Stimulated activated CD4-positive, alpha-beta T cell treated with anti-CD3 and anti-CD28 coated beads, Interleukin-2, amount 100 ng/mL, for 24 hours (primary cell): ENCODE measurements at places on chromosomes 11 and 22.
A peak's percentile ranks its signal among the peaks of the same experiment; 100 is the strongest.

DNA sequence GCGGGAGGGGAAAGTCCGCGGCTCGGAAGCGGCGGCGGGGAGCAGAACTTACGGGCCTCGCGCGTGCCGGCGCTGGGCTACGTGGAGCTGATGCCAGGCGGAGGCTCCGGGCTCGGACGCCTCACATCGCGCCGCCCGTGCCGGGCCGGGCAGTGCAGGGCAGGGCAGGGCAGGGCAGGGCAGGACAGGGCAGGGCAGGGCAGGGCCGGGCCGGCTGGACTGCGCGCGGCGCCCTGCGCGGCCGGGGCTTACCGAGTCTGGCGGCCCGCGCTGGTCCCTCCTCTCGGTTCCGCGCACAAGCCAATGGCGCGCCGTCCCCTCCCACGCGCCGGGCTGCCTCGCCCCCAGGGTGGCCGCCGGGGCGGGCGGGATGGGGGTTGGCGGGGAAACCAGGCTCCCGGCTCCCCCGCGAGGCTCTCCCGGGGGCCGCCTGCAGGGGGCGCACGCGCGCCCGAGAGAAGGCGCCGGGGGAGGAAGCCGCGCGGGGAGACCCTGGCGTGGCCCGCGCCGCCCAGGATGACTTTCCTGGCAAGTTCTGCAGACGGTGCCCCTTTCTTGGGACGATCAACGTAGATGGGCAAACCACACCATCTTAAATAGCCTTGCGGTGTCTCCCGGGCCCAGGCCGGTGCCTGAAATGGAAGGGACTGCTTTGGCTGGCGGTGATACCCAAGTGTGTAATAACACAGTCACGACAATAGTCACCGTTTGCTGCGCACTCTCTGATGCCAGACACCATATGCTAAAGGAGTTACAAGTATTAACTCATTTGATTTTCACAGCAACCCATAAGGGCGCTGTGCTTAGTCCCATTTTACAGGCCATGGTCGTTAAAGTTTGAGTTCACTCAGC, at the start of gene TP53I11:
TP53I11 (minus strand) TSS at position 259 of the 852 bp plus-strand sequence. CDS start 12,548 bp downstream, outside the sequence.
- peak; percentile 69 for DNase-seq

- DNase-seq: no peak
Measured at GRCh38 chr11:60972182-60973030, 926 bp downstream of the CD6 start.

DNA sequence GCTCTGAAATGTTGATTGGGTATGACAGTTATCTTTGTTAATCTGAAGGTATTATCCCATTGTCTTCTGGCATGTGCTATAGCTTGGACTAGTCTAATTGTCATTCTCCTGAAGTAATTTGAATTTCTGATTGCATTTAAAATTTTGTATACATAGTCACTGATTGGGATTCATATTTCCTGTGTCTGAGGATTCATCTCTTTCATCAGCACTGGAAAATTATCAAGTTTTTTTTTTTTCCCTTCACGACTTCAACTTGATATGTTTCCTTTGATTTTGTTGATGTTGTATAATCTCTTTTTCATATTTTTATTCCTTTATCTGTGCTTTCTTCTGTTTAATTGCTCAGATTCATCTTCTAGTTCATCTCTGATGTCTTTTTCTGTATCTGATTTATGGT, 104.1 kb downstream of the DDX10 start:
- no peak for DNase-seq

- DNase-seq: no peak
Measured at GRCh38 chr22:27472975-27473374, 328.6 kb downstream of the MN1 start.

DNA sequence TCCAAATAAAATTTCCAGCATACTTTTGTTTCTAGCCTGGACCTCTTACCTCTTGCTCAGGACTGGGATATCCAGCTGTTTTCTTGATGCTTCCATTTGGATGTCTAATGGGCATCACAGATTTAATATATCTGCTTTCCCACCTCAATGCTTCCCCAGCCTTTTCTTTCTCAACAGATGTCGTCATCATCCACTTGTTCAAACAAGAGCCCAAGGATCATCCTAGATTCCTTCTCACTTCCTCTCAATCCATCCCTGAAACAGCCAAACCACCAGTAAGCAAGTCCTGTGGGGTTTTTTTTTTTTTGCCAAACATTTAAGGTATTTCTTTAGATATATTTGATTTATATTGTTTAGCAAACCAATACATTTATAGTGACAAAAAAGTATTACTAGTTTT, 12.5 kb downstream of the THY1 start:
- DNase-seq: no peak

GRCh38 chr22:23883658-23884057, 10.5 kb upstream of the MIF start:
- DNase-seq: no peak

DNA sequence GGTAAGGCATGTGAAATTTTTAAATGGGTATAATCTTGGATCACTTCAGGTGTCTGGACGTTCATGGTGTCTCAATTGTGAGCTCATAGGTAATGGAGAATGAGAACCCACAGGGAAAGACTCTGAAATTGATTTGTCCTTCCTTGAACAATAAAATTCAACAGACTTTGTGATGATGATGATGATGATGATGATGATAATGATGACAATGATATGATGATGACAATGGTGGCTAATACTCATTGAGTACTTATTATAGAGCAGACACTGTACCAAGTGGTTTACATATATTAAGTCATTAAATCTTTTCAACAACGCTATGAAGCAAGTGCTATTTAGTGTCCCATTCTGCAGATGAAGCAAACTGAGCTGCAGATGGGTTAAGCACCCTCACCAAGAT, 86.6 kb upstream of the BDNF start:
- DNase-seq: no peak

- no peak for DNase-seq
Measured at GRCh38 chr22:48277868-48278581, 1515.6 kb downstream of the TBC1D22A start.

GRCh38 chr11:19821412-19821875, 108.8 kb downstream of the NAV2 start:
- no peak for DNase-seq

GRCh38 chr11:66317322-66317722, 478 bp upstream of the CD248 start:
- DNase-seq: no peak

GRCh38 chr22:45684169-45684568, 12.5 kb downstream of the ATXN10 start:
- no peak for DNase-seq

DNA sequence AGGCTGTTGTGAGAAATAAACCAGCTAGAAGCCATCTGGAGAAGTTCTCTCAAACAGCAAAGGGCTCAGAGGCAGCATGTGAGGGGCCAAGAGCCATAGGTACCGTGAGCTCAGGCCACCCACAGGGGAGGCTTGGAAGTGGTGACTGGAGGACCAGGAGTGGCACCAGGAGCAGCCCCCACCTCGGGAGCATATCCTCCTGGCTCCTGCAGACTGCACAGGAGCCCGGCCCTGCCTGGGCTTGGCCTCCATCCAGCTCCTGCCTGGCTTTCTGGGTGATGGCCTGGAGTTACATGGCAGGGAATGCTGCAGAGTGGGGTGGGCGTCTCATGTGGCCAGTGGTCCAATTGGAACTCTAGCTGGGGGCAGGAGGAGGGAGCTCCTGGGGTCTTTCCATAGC, 4.2 kb upstream of the MPPED1 start:
- no peak for DNase-seq

GRCh38 chr11:28657378-28658030, 549.3 kb downstream of the METTL15 start:
- DNase-seq: no peak

GRCh38 chr22:35488513-35488912, 52.1 kb upstream of the RASD2 start:
- no peak for DNase-seq

DNA sequence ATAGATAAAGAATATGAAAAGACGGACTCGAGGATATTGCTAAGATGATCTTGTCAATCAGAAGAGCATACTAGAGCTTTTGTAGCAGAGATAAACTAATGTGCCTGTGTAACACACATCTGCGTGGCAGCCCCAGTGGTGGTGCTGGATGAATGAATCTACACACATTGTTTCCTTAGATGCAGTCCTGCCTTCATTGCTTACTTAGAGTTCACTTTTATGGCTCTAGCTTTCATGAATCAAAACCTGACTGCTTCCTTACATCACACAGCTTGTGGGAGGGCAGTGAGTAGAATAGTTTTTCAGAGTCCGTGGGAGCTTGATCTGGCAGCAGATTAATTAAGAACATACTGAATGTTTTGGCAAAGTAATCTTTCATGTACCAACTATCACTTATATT, 83.7 kb downstream of the EXT2 start:
- no peak for DNase-seq

- no peak for DNase-seq
Measured at GRCh38 chr11:68460741-68461574, at the start of gene PPP6R3. Gene PPP6R3 (plus strand): TSS chr11:68460752. CDS start chr11:68537665, 76,913 bp downstream.

GRCh38 chr11:121452609-121453150, at the start of gene SORL1-AS1:
Gene SORL1-AS1 (minus strand): TSS chr11:121452967.
- DNase-seq: peak; percentile 70

DNA sequence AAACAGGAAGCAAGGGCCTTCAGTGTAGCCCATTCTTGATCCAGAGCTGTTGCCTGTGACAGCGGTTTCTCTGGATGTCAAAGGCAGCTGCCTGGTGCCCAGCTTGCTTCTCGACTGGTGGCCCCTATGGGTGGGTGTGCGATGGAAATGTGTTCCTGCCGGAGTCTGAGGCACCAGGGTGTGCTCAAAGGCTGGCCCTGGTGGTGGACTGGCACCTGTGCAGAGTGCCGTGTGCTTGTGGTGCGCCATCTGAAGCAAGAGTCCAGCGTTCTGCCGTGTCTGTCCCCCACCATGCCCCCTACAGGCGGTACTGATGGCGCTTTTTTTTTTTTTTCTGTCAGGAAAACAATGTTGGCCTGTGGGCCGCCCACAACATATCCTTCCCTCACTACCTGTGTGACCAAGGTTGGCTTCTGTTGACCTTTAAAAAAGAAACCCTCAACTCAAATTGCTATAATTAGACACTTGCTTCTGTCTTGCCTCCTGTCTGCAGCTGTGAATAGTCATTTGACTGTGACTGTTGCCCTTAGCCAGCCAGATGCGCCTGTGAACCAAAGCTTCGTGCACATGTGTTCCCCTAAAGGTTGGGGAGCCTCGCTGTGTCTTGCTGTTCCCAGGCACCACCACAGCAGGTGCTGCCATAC, 4.7 kb upstream of the RANBP1 start:
- no peak for DNase-seq

DNA sequence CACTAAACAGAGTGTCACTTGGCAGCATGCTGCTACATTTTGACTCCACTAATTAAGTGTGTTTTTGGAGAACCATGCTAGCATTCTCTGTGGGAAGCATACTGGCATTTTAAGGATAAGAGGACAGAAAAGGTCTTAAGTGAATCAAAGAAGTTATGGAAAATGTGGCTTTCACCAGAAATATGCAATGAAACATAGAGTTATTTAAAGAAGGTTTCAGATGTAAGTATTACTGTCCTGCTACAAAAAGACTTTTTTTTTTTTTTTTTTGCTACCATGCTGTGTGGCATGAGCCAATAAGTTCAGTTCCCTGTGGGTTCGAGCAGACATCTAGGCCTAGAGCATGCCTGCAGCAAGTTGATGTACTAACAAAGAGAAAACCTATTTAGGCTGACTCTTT, 187.6 kb downstream of the MSANTD4 start:
- DNase-seq: no peak

DNA sequence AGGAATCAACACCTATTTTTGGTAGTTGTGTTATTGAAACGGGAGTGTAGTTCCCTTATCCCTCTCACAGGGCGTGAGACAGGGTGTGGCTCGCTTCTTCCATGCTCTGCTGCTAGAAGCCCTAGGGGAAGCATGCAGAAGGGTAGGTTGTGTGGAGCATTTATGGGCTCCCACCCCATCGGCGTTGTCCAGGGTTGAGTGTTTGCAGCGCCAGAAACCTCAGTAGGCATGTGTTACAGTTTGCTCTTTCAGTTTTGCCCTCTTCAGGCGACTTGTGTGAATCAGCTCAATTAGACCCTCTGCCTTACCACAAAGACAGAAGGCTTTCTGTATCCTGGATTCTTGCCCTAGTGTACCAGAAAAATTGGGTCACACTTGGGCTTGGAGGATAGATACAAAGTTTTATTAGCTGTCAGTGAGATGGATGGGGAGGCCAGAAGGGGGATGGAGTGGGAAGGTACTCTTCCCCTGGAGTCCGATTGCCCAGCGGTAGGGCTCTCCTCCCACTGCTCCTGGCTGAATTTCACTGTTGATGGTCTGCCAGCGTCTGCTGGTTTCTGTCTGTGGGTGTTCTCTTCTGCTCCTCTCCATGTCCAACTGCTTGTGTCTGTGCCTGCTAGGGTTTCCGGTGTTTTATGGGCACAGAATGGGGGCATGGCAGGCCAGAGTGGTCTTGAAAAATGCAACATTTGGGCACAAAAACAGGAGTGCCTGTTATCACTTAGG, 358.3 kb upstream of the CTSC start:
- DNase-seq: no peak

DNA sequence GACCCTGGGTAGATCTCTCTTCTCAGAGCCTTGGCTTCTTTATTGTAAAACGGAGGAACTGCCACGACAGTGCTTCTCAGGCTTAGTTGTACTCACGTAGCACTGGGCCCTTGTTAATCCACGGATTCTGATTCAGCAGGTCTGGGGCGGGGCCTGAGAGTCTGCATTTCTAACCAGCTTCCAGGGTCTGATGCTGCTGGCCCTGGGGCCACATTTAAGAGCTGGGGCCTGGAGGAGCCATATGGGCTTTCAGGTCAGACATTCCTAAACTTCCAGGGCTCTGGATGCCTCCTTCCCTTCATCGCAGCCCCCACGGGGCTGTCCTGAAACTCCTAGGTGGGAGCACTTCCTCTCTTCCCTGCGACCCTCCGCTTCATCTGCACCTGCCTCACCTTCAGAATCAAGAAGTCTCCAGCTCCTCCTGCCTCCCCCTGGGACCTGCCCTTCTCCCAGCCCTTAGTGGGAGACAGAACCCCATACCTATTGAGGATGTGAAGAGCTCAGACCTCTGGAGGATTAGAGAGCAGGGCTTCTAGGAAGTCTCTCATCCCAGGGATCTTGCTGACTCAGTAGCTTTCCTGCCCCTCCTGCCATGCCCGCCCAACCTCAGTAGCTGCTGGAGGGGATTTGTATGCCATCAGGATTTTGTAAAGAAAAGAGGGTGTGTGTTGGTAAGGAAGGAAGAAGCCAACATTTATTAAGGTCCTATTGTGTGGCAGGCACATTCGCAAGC, 92.5 kb downstream of the LRRC32 start:
- no peak for DNase-seq

GRCh38 chr22:42945736-42946135, 69.2 kb downstream of the PACSIN2 start:
- DNase-seq: no peak

GRCh38 chr22:40050258-40050657, 55.5 kb downstream of the FAM83F start:
- DNase-seq: no peak
